ENCODE measurements at places on chromosomes 12 and 14.

- no peak for DNase-seq
These were observed 9.2 kb upstream of the GOLGA3 start for GRCh38 chr12:132837693-132838409.

DNA sequence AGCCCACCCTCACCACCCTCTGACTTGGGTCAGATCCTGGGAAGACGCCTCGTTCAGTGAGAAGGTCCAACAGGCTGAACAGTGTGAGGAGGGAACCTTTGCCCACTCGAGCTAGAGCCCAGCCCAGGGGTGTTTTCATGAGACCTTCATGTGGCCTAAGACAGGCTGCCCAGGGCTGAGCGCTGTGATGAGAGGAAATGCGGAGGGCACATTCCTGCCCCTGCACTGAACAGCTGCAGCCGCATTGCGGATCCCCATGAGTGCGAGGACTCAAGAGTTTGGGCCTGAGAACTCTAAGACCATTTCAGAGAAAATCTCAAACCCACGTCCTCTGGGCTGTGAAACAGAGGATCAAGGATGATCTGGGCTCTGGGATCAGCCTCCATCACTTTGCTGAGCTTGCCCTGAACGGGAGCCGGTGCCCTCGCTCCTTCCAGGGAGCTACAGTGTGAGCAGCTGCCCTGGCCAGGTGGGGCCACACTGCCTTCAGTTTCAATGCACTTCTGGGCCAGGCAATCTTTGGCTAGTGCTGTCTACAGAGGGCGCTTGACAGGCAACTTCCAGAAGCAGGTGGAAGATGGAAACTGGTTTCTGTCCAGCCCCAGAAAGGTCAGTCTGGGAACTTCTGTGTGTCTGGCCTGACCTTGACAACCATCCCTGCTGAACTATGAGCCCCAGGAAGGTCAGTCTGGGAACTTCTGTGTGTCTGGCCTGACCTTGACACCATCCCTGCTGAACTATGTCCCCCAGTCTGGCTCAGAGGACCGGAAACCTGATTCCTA lies 43.5 kb upstream of the P2RX7 start:
- no peak for DNase-seq

DNA sequence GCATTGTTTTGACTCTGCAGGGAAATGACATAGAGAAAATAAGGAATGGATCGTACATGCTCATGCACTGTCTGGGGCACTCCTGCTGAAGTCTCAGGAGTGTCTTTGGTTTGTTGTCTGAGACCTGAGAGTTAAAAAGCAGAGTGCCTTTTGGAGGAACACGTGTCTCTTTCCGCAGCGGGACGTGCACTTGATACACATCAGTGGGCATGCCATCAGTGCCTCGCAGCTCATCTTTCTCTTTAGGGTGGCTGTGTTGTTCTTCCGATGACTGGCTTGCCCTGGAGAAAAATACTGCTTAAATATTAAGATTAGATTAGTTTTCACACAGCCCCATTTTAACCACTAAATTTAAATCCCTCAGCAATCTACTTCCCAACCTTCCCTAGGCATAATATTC lies 835.9 kb downstream of the DIO2 start:
- no peak for DNase-seq

GRCh38 chr14:87758876-87759275 lies 234.1 kb downstream of the GALC start:
- no peak for DNase-seq

GRCh38 chr12:53798575-53798974 lies 46.8 kb upstream of the CISTR start:
- no peak for DNase-seq

Data from stimulated activated CD8-positive, alpha-beta memory T cell treated with anti-CD3 and anti-CD28 coated beads, Interleukin-4, amount 100 ng/mL, for 1 hour (primary cell).